ENCODE measurements at places on chromosomes 12 and 14.

DNA sequence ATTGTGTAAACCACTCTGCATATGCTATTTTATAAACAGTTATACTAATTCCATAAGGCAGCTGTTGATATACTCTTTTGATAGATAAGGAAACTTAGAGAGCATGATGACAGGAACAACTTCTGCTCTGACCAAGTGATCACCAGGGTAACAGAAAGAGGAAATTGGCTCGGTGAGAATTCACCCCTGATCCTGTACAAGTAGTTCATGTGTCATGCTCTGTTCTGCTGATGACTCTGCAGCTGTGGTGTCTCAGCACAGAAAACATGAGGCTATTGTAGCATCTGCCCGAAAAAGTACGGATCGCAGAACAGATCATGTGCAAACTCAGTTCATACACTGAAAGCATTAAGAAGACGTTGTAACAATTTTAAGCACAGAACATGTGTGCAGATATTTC is 345.0 kb downstream of the LRIG3 start:
- no peak overlapping the region for H3K4me3 ChIP-seq
- H3K36me3 ChIP-seq, result no peaks in the 10 kb centered on the region
- DNase-seq, result no peak
- H3K4me1 ChIP-seq, result no peaks in the 10 kb centered on the region
- H3K27ac ChIP-seq, result no peak overlapping the region

GRCh38 chr12:118714051-118714460 is 267.3 kb upstream of the SRRM4 start:
- H3K4me1 ChIP-seq, result peaks cover 6% of the 10 kb centered on the region
- peak; percentile 74 for DNase-seq
- H3K4me3 ChIP-seq, result no peak overlapping the region

DNA sequence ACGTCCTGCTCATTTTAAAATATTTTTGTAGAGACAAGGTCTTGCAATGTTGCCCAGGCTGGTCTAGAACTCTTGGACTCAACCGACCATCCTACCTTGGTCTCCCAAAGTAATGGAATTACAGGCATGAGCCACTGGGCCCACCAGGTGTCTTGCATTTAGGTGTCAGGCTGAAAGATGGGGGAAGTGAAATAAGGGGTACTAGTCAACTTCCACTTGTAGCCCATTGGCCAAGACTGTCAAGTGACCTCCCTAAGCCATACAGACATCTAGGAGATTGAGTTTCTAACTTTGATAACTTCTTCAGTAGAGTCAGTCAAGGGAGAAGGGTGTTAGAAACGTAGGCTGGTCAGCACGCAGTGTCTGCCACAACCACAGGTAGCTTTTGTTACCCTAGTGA is 32.0 kb downstream of the ARF6 start:
- no peak for DNase-seq
- H3K36me3 ChIP-seq, result no peaks in the 10 kb centered on the region
- H3K4me1 ChIP-seq, result no peaks in the 10 kb centered on the region
- no peak overlapping the region for H3K4me3 ChIP-seq
- H3K27me3 ChIP-seq, result no peaks in the 10 kb centered on the region

DNA sequence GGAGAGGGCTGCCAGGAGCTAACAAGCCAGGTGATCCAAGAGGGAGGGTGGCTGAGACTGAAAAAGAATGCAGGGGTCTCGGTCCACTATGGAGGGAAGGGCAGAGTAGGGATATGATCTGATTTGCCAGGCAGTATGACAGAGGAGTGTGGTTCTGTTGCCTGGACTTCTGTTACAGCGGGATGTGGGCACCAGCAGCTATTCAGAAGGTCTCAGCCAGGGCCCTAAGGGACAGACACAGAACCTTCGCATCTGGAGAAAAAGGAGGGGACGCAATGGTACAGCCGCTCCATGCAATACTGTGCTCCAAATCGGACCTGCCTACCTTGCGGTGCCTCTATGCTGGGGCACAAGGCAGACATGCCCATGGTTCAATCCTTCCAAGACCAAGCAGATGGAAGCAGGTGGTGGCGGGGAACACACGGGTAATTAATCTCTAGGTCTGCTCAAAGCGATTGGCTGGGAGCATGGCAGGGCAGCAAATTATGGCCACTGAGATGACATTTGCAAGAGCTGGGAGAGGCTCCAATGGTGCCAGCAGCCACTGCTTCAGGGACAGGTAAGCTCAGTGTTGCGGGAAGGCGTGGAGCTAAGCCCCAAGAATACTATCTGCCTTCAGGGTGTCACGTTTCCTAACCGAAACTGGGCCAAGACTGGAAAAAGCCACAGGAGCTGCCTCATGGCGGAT is 185.5 kb downstream of the FOXN3 start:
- peaks cover 13% of the 10 kb centered on the region for H3K36me3 ChIP-seq
- no peak overlapping the region for H3K27ac ChIP-seq
- peaks cover 76% of the 10 kb centered on the region for H3K4me1 ChIP-seq

GRCh38 chr12:123389560-123390351 is 5.8 kb downstream of the KMT5A start:
- peaks cover 17% of the 10 kb centered on the region for H3K36me3 ChIP-seq
- H3K4me3 ChIP-seq, result peak overlapping the region; percentile 84
- no peak overlapping the region for H3K27ac ChIP-seq
- peak; percentile 57 for DNase-seq

DNA sequence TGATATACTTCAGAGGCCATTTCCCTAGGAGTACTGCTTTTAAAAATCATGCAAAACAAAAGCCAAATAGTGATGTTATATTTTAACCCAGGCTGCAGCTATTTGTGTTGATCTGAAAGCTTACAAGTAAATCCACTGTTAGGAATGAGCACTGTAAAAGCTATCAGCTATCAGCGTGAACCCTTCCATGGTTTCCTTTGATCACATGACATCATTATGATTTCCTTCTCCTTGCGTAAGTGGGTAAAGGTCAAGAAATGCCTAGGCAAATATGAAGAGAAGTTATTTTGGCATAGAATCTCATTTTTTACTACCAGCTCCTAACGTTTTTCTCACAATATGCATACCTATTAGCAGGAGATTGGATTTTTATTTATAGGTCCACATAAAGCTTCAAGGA is 48.6 kb upstream of the CATSPERB start:
- H3K4me3 ChIP-seq, result no peak overlapping the region
- no peaks in the 10 kb centered on the region for H3K4me1 ChIP-seq
- H3K36me3 ChIP-seq, result no peaks in the 10 kb centered on the region
- H3K27me3 ChIP-seq, result no peaks in the 10 kb centered on the region
- H3K27ac ChIP-seq, result no peak overlapping the region

GRCh38 chr14:92039719-92040430 is at the start of gene TRIP11:
Gene TRIP11 (minus strand): TSS chr14:92040059. CDS start chr14:92039685, 374 bp downstream.
- no peaks in the 10 kb centered on the region for H3K27me3 ChIP-seq
- no peaks in the 10 kb centered on the region for H3K36me3 ChIP-seq
- H3K27ac ChIP-seq, result peak within 1 kb of the TSS; percentile 100

GRCh38 chr14:54935958-54936357 is 33.3 kb upstream of the GCH1 start:
- H3K36me3 ChIP-seq, result peaks cover 3% of the 10 kb centered on the region
- no peaks in the 10 kb centered on the region for H3K27me3 ChIP-seq
- H3K27ac ChIP-seq, result no peak overlapping the region
- no peaks in the 10 kb centered on the region for H3K4me1 ChIP-seq
- no peak for DNase-seq
- no peak overlapping the region for H3K4me3 ChIP-seq

DNA sequence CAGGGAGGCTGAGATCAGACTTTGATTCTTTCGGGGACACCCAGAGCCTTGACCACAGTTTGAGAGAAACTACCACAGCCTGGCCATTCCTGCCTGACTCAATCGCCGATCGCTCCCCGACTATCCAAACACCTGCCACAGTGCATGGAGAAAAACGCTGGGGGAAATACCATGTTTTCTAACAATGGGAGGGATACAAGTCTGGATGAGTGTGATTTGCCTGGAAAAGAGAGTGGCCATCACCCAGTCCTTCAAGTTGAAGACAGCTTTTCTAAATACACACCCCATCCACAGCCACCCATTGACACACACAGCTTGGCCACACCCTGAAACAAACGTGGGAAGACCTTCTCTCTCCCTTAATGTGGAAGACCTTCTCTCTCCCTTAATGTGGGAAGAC is 6.7 kb upstream of the VASH1 start:
- no peak overlapping the region for H3K27ac ChIP-seq
- no peak overlapping the region for H3K4me3 ChIP-seq
- no peaks in the 10 kb centered on the region for H3K36me3 ChIP-seq
- H3K27me3 ChIP-seq, result peaks cover 30% of the 10 kb centered on the region
- no peak for DNase-seq
- no peaks in the 10 kb centered on the region for H3K4me1 ChIP-seq

GRCh38 chr14:102991376-102991775 is 66.0 kb downstream of the CDC42BPB start:
- peaks cover 63% of the 10 kb centered on the region for H3K36me3 ChIP-seq
- H3K4me3 ChIP-seq, result no peak overlapping the region
- 0 out of 2 replicates have a peak, but pooled peaks cover 4% of the 10 kb centered on the region for H3K4me1 ChIP-seq
- peak overlapping the region; percentile 20 for H3K27ac ChIP-seq
